ENCODE measurements at places on chromosomes 11 and 22.
A peak's percentile ranks its signal among the peaks of the same experiment; 100 is the strongest.

GRCh38 chr22:21939461-21939913 is 13.2 kb downstream of the PPM1F start:
- no peak for DNase-seq

- no peak for DNase-seq
These were observed 36.2 kb downstream of the MUC5B start for GRCh38 chr11:1259076-1259461.

GRCh38 chr22:50112151-50113118 is 22.6 kb downstream of the MOV10L1 start:
- peak; percentile 55 for DNase-seq

DNA sequence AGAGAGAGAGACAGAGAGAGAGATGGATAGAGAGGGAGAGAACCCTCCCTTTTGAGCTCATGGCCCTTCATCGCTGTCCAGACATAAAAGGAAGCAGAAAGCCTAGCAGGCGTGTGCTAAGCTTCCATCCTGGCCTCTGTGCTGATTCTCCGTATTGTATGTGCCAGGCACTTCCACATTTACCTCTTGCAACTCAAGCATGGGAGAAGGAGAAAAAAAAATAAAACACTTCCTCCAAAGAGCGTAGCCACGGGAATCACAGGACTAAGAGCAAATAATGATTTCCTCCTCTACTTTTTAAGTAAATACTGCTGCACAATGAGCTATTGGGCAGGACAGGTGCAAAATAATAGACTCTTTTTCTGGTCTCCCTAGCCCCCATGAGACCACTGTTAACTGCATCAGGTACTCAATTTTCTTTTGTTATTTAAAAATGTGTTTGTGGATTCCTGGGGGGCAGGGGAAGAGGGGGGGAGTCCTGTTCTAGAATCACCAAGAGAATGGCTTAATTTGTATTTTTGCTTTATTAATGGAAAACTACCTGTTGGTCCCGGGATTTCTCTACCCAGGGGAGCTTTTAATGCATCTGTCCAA is 154.3 kb downstream of the NXPE2 start:
- no peak for DNase-seq

DNA sequence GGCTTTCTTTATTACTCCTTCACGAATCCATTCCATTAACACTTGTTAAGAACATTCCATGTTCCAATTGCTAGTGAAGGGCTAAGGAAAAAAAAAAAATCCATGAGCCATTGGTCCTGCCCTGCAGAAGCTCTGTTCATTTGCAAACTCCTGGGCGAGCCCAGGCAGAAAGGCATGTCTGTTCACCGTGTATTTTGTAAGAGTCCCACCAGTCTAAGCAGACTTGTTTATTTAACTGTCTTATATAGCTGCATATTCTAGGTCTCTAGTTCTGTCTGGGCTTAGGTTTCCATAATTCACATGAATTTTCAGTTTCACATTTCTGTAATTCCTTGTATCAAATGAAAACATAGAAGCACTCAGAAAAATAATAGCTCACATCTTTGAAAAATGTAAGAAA is 97.4 kb upstream of the POU2AF2 start:
- DNase-seq = no peak

DNA sequence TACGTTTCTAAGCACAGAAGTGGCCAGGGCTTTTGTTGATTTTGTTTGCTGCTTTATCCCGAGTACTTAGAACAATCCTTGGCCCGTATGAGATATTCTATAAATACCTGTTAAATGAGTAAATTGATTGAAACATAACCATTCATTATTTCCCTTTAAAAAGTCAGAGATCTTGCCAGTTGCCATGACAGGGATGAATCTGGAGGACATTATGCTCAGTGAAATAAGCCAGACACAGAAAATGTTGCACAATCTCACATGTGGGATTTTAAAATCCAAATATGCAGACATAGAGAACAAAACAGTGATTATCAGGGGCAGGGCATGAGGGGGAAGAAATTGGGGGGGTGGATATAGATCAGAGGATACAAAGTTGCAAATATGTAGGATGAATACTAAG is 1240.1 kb downstream of the LRRC4C start:
- no peak for DNase-seq
